ENCODE measurements at places on chromosomes 6 and 20. TPM values are rescaled to one million over a fixed set of nuclear protein-coding genes. Genes with fewer than 3 reads are reported as not detected.

PGC gene
- not detected for total RNA-seq

CASS4 gene
- 0.49 TPM for total RNA-seq

RSPO3 gene
- total RNA-seq: 7.9 TPM

GJE1 gene
- not detected for total RNA-seq

CSTF1 gene
- 36.1 TPM for total RNA-seq

MUC21 gene
- not detected for total RNA-seq

HDGFL1 gene
- total RNA-seq: not detected

VSX1 gene
- not detected for total RNA-seq

Measured in fibroblast of the aortic adventitia (primary cell).